ENCODE measurements at places on chromosomes 3 and 15.

- no peak for DNase-seq
Measured at GRCh38 chr3:156792945-156793344, 33.2 kb upstream of the LEKR1 start.

DNA sequence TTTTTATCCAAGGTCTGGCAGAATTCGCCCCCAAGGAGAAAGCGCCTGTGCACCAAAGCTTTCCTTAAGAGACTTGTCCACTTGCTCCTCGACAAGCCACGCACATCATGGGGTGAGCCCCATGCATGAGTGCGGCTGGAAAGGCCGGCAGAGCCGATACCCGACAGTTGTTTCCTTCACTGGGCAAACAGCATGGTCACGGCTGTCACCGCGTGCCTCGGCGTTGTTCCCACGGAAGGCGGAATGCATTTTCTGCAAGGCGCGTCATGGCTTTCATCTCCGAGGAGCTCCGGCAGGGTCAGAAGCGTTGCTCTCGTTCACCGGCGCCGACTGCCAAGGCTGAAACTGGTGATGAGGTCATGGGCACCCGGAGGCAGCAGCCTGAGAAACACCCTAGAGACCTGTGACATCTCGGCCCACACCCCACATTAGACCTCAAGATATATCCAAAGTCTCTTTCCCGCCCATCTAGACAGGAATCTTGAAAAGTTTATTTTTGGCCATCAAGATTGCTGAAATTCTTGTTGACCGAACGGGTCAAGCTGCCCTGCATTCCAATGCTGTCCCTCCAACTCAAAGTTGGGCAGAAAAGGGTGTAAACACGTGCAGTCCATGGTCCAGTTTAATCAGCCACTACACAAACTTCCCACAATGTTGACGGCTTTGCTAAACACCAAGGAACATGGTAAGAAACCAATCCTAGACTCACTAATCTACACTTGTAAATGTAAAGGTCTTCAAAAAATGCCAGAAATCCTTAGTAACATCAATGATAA lies 604 bp upstream of the TJP1 start:
- DNase-seq, result no peak

- DNase-seq, result no peak
Measured at GRCh38 chr3:185825639-185826481, 1.0 kb upstream of the IGF2BP2 start.

GRCh38 chr15:83092309-83092976 lies 15.0 kb upstream of the TM6SF1 start:
- no peak for DNase-seq

DNA sequence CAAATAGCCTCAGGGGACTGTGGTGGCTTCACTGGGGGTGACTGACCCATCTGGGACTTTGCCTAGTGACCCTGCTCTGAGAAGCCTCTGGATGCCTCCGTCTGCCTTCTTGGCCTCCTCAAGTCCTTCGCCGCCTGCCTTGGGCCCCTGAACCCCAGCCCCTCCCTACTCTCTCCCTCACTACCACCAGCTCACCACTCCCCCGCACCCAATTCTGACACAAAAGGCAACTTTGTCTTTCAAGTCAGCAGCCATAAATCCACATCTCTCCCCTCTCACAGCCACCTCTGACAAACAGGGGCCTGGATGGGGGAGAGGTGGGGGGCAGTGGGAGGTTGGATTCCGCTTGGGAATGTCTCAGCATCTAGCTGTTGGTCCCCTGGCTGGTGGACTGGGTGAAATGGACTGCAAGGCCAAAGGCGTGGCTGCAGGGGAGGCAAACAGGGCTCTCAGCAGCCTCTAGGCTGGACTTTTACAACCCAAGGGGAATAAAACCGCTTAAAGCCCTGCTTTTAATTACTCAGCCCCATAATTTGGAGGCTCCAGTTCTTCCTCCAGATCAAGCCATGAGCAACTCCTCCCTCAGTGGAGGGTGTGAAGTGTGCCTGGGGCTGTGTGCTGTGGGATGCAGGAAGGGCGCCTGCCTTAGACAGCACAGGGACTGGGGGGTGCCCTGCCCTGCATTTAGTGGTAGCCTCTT lies 33.4 kb downstream of the IGDCC3 start:
- no peak for DNase-seq

DNA sequence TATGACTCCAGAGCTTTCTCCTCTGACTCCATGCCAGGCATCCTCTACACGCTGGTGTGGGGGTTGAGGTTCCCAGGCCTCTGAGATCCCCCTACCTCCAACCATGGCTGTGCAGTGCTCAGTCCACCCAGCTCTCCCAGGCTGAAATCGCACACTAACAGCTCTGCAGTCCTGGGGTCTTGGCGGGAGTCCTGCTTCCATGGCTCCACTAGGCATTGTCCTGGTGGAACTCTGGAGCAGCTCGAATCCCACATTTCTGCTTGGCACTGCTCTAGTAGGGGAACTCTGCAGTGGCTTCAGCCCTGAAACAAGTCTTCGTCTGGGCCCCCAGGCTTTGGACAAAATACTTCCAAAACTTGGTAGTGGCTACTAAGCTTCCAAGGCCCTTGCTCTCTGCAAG lies 50.7 kb downstream of the ROPN1B start:
- DNase-seq, result no peak

- DNase-seq, result no peak
Measured at GRCh38 chr3:110184536-110184935, 847.2 kb upstream of the DPPA4 start.

DNA sequence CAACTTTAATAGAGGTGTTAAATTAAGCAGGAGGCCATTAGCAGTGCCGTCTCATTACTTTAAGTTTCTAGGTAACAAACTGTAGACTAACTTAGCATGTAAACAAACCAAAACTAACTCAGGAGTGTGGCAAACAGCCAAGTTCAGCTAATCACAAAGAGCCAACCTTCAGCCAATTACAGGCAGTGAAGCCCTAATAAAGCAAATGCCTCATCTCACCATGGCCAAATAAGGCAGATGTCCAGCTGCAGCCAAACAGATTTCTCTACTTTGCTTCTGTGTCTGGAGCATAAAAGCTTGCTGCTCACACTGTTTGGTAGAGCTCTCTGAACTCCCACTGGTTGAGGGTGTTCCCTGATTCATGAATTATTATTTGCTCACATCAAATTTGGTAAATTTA lies 835.4 kb upstream of the GBE1 start:
- no peak for DNase-seq

DNA sequence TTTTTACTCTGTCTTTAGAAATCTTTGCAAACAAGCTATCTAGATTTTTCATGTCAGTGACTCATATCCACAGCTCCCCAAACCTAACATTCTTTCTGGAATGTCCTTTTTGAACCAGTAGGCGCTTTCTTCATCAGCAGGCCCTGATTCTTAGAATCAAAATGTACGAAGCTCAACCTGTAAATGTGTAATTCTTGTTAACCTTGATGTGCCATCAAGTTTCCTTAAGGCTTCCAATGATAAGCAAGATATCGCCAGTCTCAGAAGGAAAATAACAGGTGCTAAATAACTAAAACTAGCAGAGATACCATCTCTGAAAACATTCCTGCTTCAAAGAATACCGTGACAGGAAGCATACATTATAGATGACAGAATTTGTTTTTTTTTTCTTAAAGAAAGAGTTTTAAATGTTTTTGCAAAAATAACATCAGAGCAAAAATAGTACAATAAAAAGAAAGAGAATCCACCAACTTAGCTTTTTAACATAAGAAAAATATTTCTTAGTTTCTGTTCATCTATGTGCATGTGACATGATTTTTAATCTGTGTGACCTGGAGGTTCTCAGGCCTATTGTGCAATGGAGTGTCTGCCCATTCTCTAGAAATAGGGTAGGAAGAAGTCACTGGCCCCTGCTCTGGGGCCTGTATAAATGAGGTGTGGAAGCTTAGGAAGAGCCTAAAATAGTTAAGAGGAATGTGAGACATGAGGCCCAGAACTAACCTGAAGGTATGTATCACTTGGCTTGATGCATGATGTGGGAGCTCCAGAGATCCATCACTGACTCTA lies 14.7 kb upstream of the SECISBP2L start:
- DNase-seq, result no peak

GRCh38 chr3:136351905-136352304 lies 101.8 kb downstream of the PCCB start:
- DNase-seq, result no peak

DNA sequence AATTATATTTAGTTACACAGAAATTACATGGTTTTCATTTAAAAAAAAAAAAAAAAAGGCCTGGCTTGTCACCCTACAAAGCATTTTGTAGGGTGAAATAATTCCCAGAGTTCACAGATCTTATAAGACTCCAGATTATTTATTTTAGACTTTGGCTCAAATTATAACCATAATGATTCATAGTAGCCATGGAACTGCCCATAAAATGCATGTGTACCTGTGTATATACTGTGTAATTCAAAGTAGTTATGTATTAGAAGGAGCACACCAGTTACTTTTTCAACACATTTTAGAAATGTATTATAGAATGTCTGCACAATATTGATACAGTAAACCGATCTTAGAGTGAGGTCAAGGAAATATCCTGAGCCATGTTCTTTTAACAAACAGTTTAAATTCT lies 975.6 kb downstream of the GBE1 start:
- DNase-seq, result no peak

GRCh38 chr3:68239542-68239941 lies 585.1 kb upstream of the SUCLG2 start:
- no peak for DNase-seq

- no peak for DNase-seq
Measured at GRCh38 chr3:64437131-64437530, 211.9 kb upstream of the PRICKLE2 start.

GRCh38 chr3:193378706-193379105 lies at the start of gene ATP13A5:
Gene ATP13A5 (minus strand): TSS chr3:193378753. CDS start chr3:193378725, 28 bp downstream.
- no peak for DNase-seq

- DNase-seq, result no peak
Measured at GRCh38 chr3:89245612-89246011, 138.2 kb downstream of the EPHA3 start.

GRCh38 chr3:9703240-9703639 lies 393 bp upstream of the CPNE9 start:
- DNase-seq, result no peak

DNA sequence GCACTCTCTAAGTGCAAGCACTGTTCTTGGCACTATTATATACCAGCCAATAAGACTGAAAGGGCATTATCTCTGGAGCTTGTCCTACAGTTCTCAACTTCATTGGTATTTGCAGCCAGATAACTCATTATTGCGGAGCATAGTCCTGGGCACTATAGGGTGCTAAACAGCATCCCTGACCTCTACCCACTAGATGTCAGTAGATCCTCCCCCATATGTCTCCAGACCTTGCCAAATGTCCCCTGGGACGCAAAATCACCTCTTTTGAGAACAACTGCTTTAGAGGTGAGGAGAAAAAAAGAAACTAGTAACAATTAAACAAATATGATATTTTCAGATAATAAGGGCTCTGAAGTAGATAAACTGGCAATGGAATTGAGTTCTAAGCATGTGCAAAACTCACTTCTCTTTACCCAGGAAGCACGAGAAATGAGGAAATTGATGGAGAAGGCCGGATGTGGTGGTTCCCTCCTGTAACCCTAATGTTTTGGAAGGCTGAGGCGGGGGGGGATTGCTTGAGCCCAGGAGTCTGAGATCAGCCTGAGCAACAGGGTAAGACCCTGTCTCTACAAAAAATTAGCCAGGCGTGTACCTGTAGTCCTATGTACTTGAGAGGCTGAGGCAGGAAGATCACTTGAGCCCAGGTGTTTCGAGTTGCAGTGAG lies 61.4 kb downstream of the FRMD4B start:
- DNase-seq, result no peak

GRCh38 chr3:56467108-56467507 lies 1.2 kb downstream of the ERC2 start:
- DNase-seq, result no peak

All from activated CD8-positive, alpha-beta memory T cell treated with anti-CD3 and anti-CD28 coated beads for 1 hour (primary cell).